Stimulated activated CD8-positive, alpha-beta memory T cell treated with anti-CD3 and anti-CD28 coated beads, Interleukin-15, amount 100 ng/mL, for 1 hour (primary cell): ENCODE measurements at places on chromosomes 12 and 14.

DNA sequence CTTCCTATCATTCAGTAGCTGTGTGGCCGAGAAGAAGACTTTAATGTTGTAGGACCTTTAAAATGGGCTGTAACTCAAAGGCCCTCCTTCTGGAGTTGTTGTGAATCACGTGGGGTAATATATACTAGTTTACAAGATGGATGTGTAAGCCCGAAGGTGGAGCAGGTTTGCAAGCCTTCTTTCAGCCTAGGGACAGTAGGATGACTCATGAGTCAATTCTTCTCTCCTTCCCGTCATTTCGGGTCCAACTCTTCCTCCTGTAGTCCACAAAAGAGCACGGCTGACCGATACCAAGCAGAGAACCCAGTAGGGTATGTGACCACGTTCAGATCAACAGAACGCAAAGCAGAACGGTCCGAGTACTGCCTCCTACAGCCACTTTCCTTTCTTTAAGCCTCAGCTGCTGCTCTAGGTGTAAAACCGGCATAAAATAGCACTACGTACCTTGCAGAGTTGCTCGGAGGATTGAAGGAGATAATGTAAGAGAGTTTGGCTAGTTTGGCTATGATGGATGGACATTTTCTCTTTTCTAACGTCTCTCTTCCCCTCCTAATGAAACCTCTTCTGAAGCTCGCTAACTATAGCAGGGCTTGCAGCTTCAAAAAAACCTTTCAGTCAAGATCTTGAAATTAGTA, 1.3 kb upstream of the RASSF3 start:
- DNase-seq, result no peak

GRCh38 chr12:121632069-121632970, 6.0 kb downstream of the ORAI1 start:
- no peak for DNase-seq

- no peak for DNase-seq
Measured at GRCh38 chr12:27272373-27273028, 28.4 kb downstream of the STK38L start.

DNA sequence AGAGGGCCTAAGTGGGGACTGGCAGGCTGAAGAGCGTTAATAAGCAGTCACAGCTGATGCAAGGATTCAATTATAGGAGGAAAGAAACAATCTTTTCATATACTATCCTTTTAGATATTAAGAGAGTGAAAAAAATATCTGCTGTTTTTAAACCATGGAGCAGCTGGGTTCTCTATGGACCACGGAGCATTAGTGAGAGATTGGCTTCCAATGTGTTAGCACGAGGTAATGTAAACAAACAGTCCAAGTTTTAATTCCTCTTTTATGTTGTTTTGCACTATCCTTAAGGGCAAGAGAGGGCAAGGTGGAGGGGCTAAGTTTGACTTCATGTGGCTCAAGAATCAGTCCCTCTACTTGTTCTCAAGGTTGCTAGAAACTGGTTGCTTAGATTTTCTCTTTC, 30.9 kb downstream of the CDKN1B start:
- no peak for DNase-seq

DNA sequence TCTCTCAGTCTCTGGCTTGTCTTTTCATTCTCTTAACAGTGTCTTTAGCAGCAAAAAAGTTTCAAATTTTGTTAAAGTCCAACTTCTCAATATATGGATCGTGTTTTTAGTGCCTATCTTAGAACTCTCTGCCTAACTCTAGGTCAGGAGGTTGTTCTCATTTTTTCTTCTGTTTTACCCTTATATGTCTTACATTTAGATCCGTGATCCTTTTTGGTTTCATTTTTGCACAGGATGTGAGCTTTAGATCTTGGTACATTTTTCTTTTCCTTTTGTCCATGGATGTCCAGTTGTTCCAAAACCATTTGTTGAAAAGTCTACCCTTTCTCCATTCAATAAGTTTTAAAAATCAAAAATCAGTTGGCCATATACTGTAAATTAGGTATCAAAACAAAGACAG, 6.8 kb downstream of the VRK1 start:
- DNase-seq, result no peak

DNA sequence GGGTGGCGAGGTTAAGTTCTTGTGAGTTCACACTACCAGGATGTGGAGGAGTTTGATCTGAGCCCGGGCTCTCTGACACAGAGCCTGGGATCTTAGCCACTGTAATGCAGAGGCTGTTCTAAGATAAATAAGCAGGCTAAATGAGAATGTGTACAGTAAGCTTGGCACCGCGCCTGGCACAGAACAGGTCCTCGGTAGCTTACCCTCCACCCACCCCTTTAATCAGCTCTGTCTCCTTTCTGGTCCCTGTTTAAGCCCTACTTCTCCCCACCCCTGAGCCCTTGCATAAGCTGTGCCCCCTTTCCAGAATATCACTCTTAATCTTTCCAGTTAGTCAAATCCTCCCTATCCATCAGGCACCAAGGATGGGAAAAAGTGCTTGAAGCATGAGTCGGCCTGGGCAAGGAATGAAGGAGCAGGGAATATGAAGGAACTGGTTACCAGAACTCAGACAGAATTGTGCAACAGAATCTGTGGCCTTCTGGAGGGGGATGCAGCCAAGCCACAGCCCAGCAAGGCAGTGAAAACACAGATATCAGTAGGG, 32.8 kb upstream of the CMKLR1 start:
- DNase-seq, result no peak

DNA sequence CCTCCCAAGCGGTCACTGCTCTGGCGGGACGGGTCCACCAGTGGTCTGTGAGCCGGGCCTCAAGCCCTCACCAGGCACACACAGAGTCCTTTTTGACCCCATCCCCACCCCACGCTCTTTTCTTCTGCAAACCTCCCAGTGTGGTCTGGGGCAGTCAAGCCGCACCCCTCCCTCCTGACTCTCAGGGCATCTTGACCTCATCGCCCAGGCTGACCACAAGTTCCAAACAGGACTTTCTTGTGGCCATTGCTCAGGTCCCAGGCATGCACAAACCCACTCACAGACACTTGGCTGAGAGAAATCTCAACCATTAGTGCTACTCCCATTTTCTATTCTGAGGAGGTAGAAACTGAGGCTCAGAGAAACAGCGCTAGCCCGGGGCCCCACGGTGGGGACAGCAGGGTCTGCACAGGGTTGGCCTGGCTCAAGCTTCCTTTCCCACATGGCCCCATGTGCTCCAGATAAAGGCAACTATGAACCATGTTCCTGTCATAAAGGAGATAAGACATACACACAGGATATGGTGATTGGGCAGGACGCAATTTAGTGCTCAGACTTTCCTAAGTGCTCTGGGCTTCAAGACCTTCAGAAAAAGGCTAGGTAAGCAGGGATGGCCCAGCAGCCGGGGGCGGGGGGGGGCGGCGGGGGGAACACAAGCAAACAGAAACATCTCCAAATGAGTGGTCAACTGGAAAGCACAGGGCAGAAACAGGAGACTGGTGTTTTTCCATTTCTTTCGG, 69.6 kb downstream of the ITPK1 start:
- DNase-seq, result no peak

- no peak for DNase-seq
Measured at GRCh38 chr14:75917946-75918335, 63.9 kb downstream of the TGFB3 start.
